ENCODE measurements at places on chromosomes 6 and 20. TPM values are rescaled to one million over a fixed set of nuclear protein-coding genes. Genes with fewer than 3 reads are reported as not detected.

The ENPP3 gene
- total RNA-seq = not detected

The ULBP3 gene
- 3.7 TPM for total RNA-seq

The CCN5 gene
- total RNA-seq = 29.3 TPM

The CRISP2 gene
- not detected for total RNA-seq

The APCDD1L gene
- 0.07 TPM for total RNA-seq

The CDH4 gene
- 8.4 TPM for total RNA-seq

The HCRTR2 gene
- not detected for total RNA-seq

The SALL4 gene
- total RNA-seq = 1.4 TPM

The POM121L2 gene
- total RNA-seq = 0.04 TPM

The TPX2 gene
- 98.2 TPM for total RNA-seq

The HLA-DPA1 gene
- total RNA-seq = not detected

The SYTL3 gene
- total RNA-seq = 0.98 TPM

The BEND3 gene
- total RNA-seq = 3.3 TPM

The ALDH5A1 gene
- 7.0 TPM for total RNA-seq

The SOX4 gene
- 11.8 TPM for total RNA-seq

The EEF1A2 gene
- total RNA-seq = 147 TPM

The MEI4 gene
- not detected for total RNA-seq

The OR2W1 gene
- not detected for total RNA-seq

The PSORS1C1 gene
- 4.2 TPM for total RNA-seq

The PRR18 gene
- 0.09 TPM for total RNA-seq

The DEFB124 gene
- total RNA-seq = not detected

The MAS1 gene
- total RNA-seq = not detected

The PPIL6 gene
- total RNA-seq = 2.9 TPM

The B3GAT2 gene
- 0.03 TPM for total RNA-seq

The NNAT gene
- not detected for total RNA-seq

The ADGRF5 gene
- total RNA-seq = not detected

The TSBP1 gene
- not detected for total RNA-seq

The RSPH4A gene
- 0.16 TPM for total RNA-seq

The MARCKS gene
- 15.3 TPM for total RNA-seq

The COL9A1 gene
- total RNA-seq = 0.05 TPM

All from A549 treated with CORT108297 at 1 μM for 4 hours (cell line).